ENCODE measurements at places on chromosomes 16 and 17. TPM values are rescaled to one million over a fixed set of nuclear protein-coding genes. Genes with fewer than 3 reads are reported as not detected.

Gene CSH2
- not detected for total RNA-seq

Gene RPS6KB1
- total RNA-seq: 23.9 TPM

Gene ITGB4
- total RNA-seq: 0.09 TPM

Gene CCL4
- total RNA-seq: not detected

All from fibroblast of the aortic adventitia (primary cell).